Common myeloid progenitor, CD34-positive (primary cell): ENCODE measurements at places on chromosomes 5 and 9.

GRCh38 chr5:65192331-65192730 lies 289.4 kb downstream of the ADAMTS6 start:
- DNase-seq, result no peak
- H3K4me3 ChIP-seq, result no peak overlapping the region
- no peaks in the 10 kb centered on the region for H3K4me1 ChIP-seq

GRCh38 chr5:178487911-178488600 lies 102.1 kb downstream of the COL23A1 start:
- no peak overlapping the region for H3K27ac ChIP-seq
- H3K36me3 ChIP-seq, result no peaks in the 10 kb centered on the region
- peaks cover 11% of the 10 kb centered on the region for H3K27me3 ChIP-seq
- no peak for DNase-seq
- H3K4me1 ChIP-seq, result no peaks in the 10 kb centered on the region
- no peak overlapping the region for H3K4me3 ChIP-seq

DNA sequence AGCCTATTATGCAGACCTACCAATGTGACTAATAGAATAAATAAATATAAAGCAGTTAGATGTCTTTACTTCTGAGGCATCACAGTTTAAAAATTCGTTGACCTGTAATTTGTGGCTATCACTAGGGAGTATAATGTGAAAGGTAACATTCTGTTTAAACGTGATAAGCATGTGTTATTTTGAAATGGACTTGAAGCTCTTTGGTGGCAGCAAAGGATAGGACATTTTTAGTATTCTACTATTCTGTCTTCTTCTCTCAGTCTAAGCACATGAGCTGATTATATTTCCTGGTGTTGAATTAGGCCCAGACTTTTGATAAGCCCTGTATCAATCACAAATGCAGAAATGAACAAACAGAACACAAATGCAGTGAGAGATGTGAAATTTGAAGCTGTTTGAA lies 974.0 kb upstream of the CDH10 start:
- H3K27me3 ChIP-seq, result no peaks in the 10 kb centered on the region
- peaks cover 7% of the 10 kb centered on the region for H3K4me1 ChIP-seq
- no peak for DNase-seq

DNA sequence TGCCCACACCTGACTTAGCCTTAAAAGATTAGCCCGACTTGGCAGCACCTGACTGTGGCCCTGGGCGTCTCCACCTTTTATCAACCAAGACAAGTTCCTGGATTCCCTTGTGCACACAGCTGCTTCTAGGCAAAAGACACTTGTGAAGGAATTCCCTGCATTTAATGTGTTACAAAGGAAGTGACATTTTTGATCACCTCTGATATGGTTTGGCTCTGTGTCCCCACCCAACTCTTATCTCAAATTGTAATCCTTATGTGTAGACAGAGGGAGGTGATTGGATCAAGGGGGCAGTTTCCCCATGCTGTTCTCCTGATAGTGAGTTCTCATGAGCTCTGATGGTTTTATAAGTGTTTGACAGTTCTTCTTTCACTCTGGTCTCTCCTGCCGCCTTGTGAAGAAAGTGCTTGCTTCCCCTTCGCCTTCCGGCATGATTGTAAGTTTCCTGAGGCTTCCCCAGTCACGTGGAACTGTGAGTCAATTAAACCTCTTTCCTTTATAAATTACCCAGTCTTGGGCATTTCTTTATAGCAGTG lies 2.6 kb upstream of the CPEB4 start:
- no peak overlapping the region for H3K27ac ChIP-seq
- peaks cover 2% of the 10 kb centered on the region for H3K36me3 ChIP-seq
- H3K4me1 ChIP-seq, result peaks cover 19% of the 10 kb centered on the region

- no peak overlapping the region for H3K27ac ChIP-seq
- no peaks in the 10 kb centered on the region for H3K36me3 ChIP-seq
- H3K4me3 ChIP-seq, result no peak overlapping the region
- no peak for DNase-seq
Observed at GRCh38 chr5:36935805-36936204, 59.2 kb downstream of the NIPBL start.

DNA sequence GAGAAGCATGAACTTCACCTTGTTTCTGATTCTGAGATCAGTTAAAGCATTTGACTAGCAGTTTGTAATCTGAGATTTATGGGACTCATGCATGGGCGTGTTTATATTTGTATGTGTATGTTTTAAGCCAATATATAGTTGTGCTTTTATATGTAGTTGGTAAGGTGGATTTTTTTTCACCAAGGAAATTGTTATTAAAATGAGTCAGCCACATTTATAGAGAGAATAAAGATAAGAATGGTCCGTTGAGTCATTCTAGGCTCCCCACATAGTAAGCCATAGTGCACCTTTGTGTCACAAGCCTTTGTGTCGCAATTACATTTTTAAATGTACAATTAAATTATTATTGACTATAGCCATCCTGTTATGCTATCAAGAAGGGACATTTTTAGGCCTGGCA lies 89.0 kb downstream of the NLN start:
- H3K27me3 ChIP-seq, result no peaks in the 10 kb centered on the region
- DNase-seq, result no peak
- H3K36me3 ChIP-seq, result peaks cover 34% of the 10 kb centered on the region
- no peak overlapping the region for H3K27ac ChIP-seq

DNA sequence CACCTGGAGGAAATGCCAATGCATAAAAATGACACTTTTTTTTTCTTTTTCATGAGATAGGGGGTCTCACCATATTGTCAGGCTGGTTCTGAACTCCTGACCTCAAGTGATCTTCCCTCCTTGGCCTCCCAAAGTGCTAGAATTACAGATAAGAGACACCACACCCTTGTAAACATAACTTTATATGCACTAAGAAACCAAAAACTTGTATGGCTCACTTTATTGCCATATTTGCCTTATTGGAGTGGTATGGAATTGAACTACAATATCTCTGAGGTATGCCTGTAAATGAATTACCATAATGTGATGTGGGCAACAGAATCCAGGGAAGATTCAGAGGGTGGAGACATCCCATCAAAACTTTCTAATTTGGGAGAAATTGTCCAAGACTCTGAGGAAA lies 113.9 kb downstream of the UGCG start:
- peaks cover 6% of the 10 kb centered on the region for H3K4me1 ChIP-seq
- no peak overlapping the region for H3K27ac ChIP-seq
- DNase-seq, result no peak
- peaks cover 26% of the 10 kb centered on the region for H3K27me3 ChIP-seq

DNA sequence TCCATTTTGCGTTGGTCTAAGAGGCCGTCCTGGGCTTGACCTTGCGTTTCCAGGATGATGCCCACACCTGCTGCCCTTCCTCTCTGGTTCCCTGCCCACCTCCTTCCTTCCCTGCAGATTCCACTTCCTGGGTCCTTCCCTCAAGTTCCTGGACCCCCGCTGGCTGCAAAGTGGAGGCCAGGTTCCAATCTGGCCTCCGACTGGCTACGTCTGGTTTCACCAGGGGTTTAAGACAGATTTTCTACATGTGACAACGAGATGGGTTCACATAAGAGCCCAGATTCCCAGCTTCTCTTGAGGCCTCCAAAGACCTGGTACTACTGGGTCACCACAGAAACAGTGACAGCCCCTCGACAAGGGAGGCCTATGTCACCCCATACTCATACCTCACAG lies 2.1 kb downstream of the MGAT4B start:
- DNase-seq, result no peak
- no peak overlapping the region for H3K27ac ChIP-seq
- H3K27me3 ChIP-seq, result no peaks in the 10 kb centered on the region
- peaks cover 19% of the 10 kb centered on the region for H3K36me3 ChIP-seq

GRCh38 chr5:7629561-7629960 lies 221.4 kb downstream of the CFAP90 start:
- no peak overlapping the region for H3K4me3 ChIP-seq
- no peak overlapping the region for H3K27ac ChIP-seq
- no peaks in the 10 kb centered on the region for H3K27me3 ChIP-seq
- DNase-seq, result peak; percentile 39
- H3K4me1 ChIP-seq, result no peaks in the 10 kb centered on the region

- peaks cover 71% of the 10 kb centered on the region for H3K27me3 ChIP-seq
- H3K36me3 ChIP-seq, result no peaks in the 10 kb centered on the region
- no peak within 1 kb of the TSS for H3K27ac ChIP-seq
- peak; percentile 67 for DNase-seq
Observed at GRCh38 chr9:76905791-76906646, at the start of gene PRUNE2. PRUNE2 (minus strand) TSS chr9:76906114; CDS start chr9:76905963, 151 bp downstream.

DNA sequence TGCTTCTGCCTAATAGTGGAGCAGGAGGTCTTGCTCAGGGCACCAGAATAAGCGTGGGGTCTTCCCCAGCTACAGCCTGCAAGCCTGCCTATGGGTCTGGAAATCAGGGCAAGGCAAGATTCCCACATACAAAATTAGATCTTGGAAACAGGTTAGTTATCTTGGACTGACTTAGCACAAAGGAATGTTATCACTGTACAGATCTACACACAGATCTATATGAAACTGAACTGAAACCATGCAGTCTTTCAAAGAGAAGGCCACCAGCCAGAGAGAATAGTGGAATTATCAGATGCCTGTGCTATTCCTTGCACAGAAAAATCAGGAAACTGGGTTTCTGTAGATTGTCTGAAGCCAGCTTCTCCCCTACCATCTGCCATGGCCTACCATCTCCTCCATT lies 585.7 kb downstream of the ACTL7B start:
- peaks cover 11% of the 10 kb centered on the region for H3K4me1 ChIP-seq
- DNase-seq, result no peak
- H3K4me3 ChIP-seq, result no peak overlapping the region

DNA sequence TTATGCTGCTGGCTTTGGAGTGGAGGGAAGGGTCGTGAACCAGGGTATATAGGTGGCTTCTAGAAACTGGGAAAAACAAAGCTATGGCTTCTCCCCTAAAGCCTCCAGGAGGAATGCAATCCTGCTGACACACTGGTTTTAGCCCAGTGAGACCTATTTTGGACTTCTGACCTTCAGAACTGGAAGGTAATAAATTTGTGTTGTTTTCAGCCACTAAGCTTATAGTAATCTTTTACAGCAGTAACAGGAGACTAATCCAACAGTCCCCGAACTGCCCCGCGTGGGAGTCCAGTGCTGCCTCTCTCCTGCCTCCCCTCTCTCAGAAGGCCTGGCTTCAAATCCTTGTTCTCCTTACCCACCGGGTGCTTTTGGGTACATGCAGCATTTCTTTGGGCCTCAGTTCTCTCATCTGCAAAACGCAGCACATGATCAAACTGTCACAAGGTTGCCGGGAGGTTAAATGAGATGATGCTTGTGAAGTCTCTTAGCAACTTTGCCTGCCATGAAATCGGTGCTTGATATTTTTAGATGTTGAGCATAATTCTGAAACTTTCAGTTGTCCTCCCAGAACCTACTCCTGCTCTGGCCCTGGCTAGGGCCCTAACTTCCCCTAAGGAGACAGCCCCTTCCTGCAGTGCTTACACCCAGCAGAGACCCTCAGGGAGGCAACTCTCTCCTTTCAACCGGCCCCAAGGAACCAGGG lies 127.3 kb upstream of the BOD1 start:
- H3K36me3 ChIP-seq, result no peaks in the 10 kb centered on the region
- no peak for DNase-seq
- no peak overlapping the region for H3K27ac ChIP-seq
- H3K27me3 ChIP-seq, result no peaks in the 10 kb centered on the region

- peak; percentile 99 for DNase-seq
- H3K4me3 ChIP-seq, result no peak overlapping the region
- H3K4me1 ChIP-seq, result peaks cover 49% of the 10 kb centered on the region
- peak overlapping the region; percentile 83 for H3K27ac ChIP-seq
- H3K27me3 ChIP-seq, result no peaks in the 10 kb centered on the region
Observed at GRCh38 chr9:94860678-94861588, 134.4 kb downstream of the AOPEP start.

GRCh38 chr5:52786949-52787599 lies 642 bp upstream of the ITGA1 start:
- H3K4me1 ChIP-seq, result peaks cover 20% of the 10 kb centered on the region
- H3K27ac ChIP-seq, result no peak overlapping the region
- H3K4me3 ChIP-seq, result peak overlapping the region; percentile 75
- H3K36me3 ChIP-seq, result no peaks in the 10 kb centered on the region
- DNase-seq, result peak; percentile 33
- peaks cover 6% of the 10 kb centered on the region for H3K27me3 ChIP-seq

GRCh38 chr5:181246276-181247049 lies 2.8 kb upstream of the RACK1 start:
- H3K4me1 ChIP-seq, result peaks cover 59% of the 10 kb centered on the region
- H3K27ac ChIP-seq, result peak overlapping the region; percentile 96
- peak; percentile 61 for DNase-seq

GRCh38 chr9:129570450-129571297 lies 50.2 kb downstream of the C9orf50 start:
- peaks cover 3% of the 10 kb centered on the region for H3K27me3 ChIP-seq
- no peak overlapping the region for H3K27ac ChIP-seq
- peak; percentile 39 for DNase-seq
- H3K4me3 ChIP-seq, result no peak overlapping the region
- H3K36me3 ChIP-seq, result no peaks in the 10 kb centered on the region

DNA sequence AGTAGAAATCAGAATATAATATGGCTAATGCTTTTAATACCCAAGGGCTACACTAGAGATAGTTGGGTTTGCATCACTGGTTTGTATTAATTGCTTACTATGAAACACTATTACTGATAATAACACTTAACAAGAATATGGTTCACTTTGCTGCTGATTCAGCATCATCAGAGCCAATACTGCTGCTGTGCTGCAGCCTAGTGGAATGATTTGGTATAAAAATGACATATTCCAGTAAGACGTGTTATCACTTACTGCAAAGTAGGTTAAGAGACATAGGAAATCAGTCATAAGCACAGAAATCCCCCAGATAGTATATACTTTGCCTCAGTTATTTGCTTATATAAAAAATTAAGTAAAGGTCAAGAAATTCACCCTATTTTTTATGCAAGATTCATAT lies 2.8 kb downstream of the CDH10 start:
- no peaks in the 10 kb centered on the region for H3K4me1 ChIP-seq
- peak; percentile 24 for DNase-seq
- H3K27me3 ChIP-seq, result peaks cover 17% of the 10 kb centered on the region
- no peak overlapping the region for H3K27ac ChIP-seq
- H3K36me3 ChIP-seq, result no peaks in the 10 kb centered on the region

DNA sequence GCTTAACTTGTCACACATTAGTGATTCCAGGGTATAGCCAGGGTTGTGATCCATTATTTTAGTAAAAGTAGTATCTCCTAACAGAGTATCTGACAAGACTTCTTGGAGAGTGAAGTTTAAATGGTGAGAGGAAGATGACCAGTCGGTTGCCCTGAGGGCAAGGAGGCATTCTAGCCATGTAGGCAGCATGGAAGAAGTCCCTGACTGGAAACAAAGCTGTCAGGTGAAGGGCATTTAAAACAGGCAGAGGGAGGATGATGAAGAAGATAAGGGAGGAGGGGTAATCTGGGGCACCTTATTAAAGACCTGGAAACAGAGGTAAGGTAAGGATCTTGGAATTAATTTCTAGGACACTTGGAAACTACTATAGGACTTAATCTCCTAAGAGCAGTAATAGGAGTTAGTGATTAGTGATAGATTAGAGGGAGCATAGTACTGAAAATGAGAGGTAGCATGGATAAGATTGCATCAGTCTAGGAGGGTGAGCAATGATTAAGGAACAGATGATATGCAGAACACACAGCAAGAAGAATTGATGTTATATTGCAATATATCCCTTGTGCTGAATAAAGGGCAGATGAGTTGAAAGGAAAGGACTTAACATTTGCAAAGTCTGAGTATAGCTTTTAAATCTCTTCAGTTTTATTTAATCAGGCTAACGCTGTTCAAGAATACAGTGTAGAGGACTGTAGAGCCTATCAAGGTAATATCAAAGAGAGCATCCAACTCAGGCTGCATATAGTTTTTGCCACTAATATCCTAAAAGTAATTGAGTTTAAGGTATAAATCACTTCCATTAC lies 9.6 kb downstream of the KIF2A start:
- peaks cover 5% of the 10 kb centered on the region for H3K4me1 ChIP-seq
- no peak overlapping the region for H3K4me3 ChIP-seq
- no peaks in the 10 kb centered on the region for H3K27me3 ChIP-seq
- H3K27ac ChIP-seq, result no peak overlapping the region

GRCh38 chr9:107397076-107398044 lies 92.2 kb downstream of the KLF4 start:
- no peaks in the 10 kb centered on the region for H3K4me1 ChIP-seq
- DNase-seq, result peak; percentile 94
- H3K27ac ChIP-seq, result no peak overlapping the region
- H3K36me3 ChIP-seq, result no peaks in the 10 kb centered on the region
- no peaks in the 10 kb centered on the region for H3K27me3 ChIP-seq
